ENCODE measurements at places on chromosomes 3 and 15.

DNA sequence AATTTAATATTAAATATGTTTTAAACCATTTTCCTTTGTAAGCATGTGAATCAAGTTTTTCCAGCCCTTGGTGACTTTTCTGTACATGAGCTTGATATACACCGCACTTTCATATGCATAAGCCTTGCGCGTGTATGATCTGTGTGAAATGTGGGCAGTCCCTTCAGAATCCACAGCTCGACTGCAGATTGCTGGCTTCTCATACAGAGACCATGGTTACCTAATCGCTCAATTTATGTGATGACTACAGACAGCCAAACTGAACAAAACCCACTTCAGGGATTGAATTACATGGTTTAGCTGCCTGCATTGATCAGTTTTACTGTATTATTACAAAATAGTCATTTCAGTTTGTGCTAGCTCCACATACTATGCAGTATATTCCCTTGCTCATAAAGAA is 212.3 kb upstream of the NECTIN3 start:
- DNase-seq = no peak

- DNase-seq = no peak
These were observed 233.6 kb downstream of the WDR72 start for GRCh38 chr15:53525894-53526293.

- DNase-seq = no peak
These were observed 167.6 kb upstream of the COL8A1 start for GRCh38 chr3:99470841-99471240.

DNA sequence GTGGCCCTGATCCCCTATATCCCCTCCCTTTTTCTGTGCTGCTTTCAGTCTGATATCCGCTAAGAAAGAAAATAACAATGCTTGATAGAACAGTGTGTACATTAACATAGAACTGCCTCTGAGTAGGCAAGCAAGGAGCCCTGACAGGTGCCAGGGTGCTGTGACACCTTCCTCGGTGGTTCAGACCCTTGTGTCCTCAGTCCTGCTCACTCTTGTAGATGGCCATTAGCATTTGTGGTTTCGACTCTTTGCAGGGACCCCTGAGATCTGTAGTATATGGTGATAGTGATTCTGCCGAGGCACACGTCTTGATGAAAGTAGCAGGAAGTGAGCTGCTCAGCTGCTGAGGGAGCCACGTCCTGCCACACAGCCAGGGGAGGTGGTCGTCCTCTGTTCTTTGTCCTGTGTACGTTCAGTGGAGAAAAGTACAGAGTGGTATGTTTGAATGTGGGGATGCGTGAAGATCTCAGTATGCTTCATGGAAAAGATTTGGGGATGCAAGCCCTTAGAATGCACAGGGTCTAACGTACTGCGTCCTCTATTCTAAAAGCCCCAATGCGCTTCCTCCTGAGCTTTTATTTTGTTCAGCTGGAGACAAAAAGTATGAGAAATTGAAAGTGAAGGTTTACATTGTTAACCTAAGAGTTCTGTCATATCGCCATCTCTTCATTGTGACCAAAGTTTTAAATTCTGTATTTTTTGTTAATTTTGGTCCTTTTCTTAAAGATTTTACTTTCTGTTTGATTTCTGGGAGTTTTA is 35.4 kb downstream of the PXYLP1 start:
- DNase-seq = no peak

DNA sequence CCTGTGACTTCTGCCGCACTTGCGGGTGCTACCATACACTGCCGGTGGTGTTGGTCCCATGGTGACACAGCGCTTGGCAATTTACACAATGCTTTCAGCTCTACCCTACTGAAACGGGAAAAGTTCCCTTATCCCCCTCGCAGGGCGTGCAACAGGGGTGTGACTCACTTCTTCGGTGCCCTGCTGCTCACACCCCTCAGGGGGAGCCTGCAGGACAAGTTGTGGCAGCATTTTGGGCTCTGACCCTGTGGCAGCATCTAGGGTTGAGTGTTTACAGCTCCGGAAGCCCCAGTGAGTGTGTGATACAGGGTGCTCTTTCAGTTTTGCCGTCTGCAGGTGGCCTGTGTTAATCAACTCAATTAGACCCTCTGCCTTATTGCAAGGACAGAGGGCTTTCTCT is 324.7 kb upstream of the RGMA start:
- peak; percentile 15 for DNase-seq

GRCh38 chr3:96843505-96844203 is 29.3 kb downstream of the EPHA6 start:
- no peak for DNase-seq

DNA sequence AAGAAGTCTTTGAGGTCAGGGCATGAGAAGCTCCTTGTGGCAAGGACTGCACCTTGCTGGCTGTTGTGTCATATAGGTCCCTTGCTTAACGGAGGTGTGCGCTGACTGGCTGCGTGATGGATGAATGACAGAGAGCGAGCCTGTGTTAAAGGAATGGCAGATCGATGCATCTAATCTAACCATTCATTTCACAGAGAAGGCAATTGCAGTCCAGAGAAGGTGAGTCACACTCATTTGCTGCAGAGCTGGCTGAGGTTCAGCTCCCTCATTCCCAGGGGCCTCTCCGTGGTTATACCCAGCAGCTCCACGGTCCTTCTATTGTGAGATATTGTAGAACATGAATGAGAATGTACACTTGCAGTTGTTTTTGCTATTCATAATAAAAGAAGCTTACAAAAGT is 289.3 kb downstream of the EPHB1 start:
- no peak for DNase-seq

DNA sequence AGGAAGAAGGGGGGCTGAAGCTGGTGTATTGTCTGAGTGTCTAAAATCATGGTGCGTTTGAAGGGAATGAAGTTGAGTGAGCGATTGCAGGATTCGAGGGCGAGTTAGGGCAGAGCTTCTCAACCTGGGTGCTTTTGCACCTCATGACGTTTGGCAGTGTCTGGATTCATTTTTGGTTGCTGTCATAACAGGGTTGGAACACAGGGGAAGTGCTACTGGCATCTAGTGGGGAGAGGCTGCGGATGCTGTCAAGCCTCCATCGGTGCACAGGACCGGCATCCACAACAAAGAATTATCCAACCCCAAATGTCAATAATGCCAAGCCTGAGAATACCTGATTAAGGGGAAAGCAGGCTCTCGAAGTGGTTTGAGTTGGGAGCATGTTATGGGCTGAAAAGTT is 120.0 kb downstream of the SLCO3A1 start:
- DNase-seq = peak; percentile 27

- peak; percentile 42 for DNase-seq
These were observed 3.9 kb upstream of the RNU6-1 start for GRCh38 chr15:67843571-67844387.

- DNase-seq = no peak
These were observed 10.8 kb downstream of the RASL12 start for GRCh38 chr15:65056868-65057548.

DNA sequence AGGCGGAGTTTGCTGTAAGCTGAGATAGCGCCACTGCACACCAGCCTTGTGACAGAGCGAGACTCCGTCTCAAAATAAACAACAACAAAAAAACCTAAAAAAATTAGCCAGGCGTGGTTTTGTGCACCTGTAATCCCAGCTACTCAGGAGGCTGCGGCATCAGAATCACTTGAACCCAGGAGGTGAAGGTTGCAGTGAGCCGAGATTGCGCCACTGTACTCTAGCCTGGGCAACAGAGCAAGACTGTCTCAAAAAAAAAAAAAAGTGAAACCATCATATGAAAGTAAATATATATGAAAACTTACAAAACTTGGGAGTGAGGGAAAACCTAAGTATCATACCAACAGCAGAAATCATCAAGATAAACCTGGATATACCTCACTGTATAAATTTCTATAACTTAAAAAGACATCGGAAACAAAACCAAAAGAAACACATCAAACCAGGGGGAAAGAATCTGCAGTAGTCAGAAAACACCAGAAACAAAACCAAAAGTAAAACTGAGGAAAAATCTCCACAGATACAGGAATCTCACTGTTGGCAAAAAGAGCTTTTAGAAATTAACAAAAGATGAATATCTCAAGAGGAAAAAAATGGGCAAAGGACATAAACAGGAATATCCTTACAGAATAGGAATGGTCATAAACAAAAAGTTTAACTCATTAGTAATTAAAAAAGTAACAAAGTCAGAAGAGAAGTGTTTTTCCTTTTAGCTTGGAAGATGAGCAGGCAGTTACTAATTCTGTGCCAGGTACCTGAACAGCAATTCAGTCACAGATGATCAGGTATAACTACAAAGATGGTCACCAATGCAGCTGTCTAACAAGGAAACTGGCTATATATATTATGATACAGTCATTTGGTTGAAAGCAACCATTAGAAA is 41.3 kb downstream of the ETV5 start:
- no peak for DNase-seq

- no peak for DNase-seq
These were observed 373.0 kb upstream of the PROK2 start for GRCh38 chr3:72157748-72158638.

- no peak for DNase-seq
These were observed 36.9 kb upstream of the FSIP1 start for GRCh38 chr15:39819533-39819932.

- DNase-seq = no peak
These were observed 1214.8 kb downstream of the NSUN3 start for GRCh38 chr3:95277613-95278012.

DNA sequence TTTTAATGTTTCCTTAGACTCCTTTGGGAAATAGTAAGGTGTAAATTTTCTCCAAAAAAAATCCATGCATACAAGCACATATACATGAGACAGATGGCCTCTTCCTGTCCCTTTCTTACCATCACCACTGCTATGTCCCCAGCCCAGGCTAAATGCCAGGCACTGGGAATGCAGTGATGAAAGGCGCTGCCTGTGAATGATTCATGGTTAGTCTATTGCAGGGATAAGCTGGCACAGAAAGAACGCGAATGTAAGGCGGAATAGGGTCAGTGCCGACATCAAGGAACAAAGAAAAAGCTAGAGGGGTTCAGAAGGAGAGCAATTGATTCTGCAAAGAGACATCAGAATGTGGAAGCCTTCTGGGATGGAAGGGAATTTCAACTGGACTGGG is 36.2 kb upstream of the CFAP161 start:
- no peak for DNase-seq

- DNase-seq = no peak
These were observed 532.8 kb upstream of the TGFBR2 start for GRCh38 chr3:30073622-30074021.

GRCh38 chr3:175179055-175179454 is 319.9 kb downstream of the NAALADL2 start:
- no peak for DNase-seq

DNA sequence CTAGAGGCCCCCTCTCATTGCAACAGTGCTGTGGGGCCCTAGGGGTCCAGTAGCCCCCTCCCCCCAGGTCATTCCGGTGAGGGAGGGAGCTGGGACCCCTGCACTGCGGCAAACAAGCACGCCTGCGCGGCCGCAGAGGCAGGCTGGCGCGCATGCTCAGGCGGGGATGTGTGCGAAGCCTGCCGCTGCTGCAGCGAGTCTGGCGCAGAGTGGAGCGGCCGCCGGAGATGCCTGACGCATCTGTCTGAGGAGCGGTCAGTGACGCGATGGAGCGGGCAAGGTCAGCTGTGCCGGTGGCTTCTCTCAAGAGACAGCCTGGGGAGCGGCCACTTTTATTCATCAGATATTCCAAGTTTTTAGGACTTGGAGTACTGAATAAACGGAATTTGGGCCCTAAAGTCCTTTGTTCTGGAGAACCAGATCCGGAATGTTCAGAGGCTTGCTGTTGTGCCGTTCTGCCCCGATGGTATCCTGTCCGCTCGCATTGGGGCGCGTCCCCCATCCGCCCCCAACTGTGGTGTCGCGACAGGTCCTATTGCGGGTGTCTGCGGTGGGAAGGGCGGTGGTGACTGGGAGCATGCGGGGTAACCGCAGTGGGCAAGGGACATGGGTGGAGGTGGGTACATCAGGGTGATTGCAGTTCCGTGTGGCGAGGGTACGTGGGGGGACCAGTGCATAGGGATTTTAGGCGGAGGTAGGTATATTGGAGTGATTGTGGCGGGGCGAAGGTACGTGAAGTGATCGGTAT is at the start of the genes SNRPN and SNURF:
TSS of gene SNRPN (plus strand) at position 205 of the 748 bp plus-strand sequence. CDS start 19,467 bp downstream, outside the sequence.
TSS of gene SNURF (plus strand) at position 205 of the 748 bp plus-strand sequence. CDS start at position 267, 62 bp downstream.
- no peak for DNase-seq

DNA sequence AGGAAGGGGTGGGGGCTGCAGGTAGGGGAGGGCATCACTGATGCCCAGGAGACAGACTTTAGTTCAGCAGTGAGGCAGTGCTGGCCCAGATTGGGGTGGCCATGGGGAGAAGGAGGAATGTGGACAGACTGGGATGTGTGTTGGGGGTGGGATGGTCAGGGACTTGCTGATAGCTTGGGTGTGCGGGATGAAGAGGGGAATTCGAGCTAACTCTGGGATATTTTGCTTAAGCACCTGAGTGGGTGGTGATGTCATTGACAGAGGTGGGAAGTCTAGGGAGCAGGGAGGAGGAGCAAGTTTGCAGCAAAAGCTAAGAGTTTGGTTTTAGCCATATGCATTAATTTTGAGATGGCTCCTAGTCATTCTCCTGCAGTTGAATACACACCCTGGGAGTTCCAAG is 207.5 kb downstream of the RPLP1 start:
- DNase-seq = no peak

DNA sequence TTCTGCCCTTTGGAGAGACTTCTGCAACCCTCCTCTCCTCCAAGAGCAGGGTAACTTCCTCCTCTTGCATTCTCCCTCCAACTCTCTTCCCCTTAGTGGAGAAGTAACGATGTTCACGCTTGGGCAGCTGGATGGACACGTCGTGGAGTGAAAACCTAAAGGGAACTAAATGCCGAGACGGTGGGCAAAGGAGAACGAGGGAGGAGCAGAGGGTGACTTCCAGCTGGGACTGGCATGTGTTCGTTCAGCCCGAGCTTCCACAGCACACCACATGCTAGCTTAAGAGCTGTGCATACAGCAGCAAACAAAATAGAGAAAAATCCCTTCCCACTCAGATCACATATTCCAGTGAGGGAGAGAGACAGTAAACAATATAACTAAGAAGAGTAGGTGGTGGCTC is 179.8 kb downstream of the SLCO3A1 start:
- no peak for DNase-seq

- DNase-seq = no peak
These were observed 65.7 kb downstream of the CMTM8 start for GRCh38 chr3:32303977-32304881.

- peak; percentile 51 for DNase-seq
These were observed 26.1 kb upstream of the TM4SF4 start for GRCh38 chr3:149448331-149448831.

DNA sequence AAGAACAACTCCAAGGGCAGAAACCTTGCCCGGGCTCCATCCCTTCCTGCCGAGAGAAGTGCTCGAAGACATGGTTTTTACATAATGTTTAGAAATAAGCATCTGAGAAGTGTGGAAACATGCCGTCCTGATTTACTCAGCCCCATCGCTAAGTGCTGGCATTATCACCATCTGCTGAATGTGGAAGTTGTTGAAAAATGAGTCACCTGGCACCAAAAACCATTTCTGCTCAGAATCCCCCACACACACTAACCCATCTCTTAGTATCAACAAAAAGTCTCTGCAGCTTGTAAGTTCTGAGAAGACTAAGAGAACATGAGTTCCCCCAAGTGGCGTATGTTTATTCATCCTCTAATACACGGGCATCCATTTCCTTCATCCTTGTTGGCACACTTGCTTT is 51.0 kb upstream of the ARL8B start:
- DNase-seq = peak; percentile 44

DNA sequence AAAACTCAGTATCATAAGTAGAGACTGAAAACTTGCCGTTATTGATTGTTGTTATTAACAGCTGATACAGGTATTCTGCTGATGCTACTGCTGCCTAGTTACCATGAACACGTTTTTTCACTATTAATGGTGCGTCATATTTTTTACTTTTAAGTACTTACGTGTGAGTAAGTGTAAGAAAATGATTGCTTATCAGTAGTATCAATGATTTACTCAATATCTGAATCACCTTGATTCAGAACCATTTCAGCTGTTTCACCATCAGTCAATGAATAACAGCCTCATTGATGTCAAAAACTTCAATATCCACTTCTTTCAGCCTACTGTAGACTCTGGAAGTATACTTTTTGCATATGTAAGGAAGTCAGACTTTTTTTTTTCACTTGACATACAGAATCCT is 4.7 kb downstream of the CCR8 start:
- DNase-seq = no peak
